ENCODE measurements at places on chromosomes 2 and 18.

- peak; percentile 74 for DNase-seq
Measured at GRCh38 chr2:10400568-10400977, 47.6 kb downstream of the ODC1 start.

DNA sequence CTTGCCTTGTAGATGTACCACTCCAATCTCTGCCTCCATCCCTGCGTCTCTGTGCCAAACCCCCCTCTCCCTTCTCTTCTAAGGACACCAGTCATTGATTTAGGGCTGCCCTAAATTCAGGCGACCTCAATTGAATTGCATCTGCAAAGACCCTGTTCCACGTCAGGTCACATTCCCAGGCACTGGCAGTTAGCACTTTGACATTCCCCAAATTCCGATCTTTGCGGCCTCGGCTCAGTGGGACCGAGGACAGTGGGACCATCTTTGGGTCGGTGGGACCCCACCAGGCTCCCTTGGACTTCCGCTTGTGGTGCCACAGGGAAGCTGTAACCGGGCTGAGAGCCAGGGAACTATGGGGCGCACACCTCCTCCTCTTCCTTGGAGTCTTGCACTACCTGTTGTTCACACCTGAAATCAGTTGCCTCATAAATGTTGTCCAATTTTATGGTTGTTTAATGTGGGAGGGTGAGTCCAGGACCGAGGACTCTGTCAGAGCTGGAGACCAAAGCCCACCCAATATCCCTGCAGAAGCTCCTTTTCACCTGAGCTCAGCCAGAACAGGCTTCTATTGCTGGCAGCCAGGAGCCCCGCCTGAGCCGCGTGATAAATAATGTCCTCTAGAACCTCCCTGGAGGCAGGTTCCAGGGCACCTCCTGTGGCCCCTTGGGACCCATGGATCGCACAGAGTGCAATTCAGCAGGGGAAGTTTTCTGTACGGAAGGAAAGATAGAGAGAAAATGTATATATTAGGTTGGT, 271.6 kb downstream of the EIPR1 start:
- DNase-seq: no peak

DNA sequence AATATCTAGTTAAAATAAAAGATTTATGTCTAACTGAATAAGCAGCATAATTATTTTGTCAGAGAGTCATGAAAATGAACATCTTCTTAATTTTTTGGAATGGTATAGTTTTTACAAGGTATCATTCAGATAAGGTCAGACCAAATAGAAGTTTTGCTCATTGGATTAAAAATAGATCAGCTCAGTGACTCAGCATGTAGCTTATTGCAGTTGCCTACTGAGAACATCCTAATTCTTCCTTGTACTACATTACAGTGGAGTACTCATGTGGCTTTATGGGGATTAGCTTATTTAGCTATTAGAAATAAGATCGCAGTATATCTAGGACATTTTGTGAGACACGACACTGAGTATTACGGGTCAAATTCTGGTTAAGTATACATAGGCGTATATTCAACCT, 38.2 kb upstream of the PPM1B start:
- no peak for DNase-seq

DNA sequence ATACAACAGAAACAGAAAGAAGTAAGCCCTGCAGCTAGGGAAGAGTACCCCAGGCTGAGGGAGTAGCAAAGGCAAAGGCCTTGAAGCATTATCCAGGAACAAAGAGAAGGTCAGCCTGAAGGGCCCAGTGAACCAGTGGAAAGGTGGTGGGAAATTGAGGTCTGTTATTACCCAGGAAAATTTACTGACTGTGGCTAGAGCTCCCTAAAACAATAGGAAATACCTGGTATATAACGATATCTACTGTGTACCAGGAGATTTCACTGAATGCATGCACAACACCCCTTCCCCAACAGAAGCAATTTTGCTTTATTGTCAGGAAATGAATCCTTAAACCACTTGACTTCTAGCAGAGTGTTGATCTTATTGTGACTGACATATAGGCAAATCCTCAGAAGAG, 365.3 kb downstream of the ERBB4 start:
- DNase-seq: no peak

DNA sequence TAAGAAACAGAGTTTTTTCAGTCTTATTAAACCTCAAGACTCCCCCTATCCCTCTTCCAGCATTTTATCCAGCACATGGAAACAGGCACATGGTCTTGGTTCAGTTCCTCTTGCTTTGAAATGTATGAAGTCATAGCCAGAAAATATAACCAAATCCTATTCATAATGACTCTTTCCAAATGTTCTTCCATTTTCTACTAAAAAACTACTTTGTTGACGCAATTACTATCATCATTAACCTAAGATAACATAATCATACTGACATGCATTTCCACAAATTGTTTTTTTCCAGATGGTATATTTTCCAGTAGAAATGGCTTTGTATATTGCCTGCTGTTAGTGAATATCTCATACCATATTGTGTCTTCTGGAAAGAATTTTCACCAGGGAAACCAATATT, 261.3 kb downstream of the PID1 start:
- DNase-seq: no peak

GRCh38 chr2:172455121-172455515, 27.7 kb downstream of the ITGA6 start:
- DNase-seq: no peak

GRCh38 chr2:88831792-88832248, 140.3 kb downstream of the RPIA start:
- peak; percentile 67 for DNase-seq

DNA sequence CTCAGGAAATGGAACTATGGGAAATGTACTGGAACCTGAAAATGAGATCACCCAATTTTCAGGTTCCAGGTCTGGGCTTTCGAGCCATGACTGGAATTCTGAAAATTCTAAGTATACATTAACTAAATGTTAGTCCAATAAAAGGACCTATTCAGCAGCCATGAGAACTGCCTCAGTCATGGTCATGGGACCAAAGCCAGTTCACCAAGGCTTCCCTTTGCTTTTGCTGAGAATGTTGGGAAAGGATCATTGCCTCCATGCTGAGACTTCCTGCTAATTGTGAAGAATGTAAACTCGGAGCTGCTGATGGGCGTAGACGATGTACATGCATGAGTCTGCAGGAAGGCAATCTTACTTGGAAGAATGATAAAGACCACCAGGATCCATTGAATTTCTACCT, 624.4 kb upstream of the SOX11 start:
- DNase-seq: no peak

DNA sequence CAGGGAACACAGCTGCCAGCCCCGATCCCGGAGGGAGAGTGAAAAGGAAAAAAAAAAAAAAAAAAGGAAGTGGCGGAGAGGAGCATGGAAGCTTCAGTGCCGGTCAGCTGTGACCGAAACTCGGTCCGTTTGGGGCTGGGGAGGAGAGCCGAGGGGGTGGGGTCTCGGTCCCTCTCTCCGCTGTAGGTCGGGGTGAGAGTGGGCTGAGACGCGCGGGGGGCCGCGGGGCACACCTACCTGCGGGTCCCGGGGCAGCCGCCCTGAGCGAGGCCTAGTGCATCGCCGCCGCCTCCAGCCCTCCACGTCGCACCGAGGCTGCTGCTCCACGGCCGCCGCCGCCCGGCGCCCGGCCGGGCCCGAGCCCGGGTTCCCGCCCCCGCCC, 536 bp downstream of the VPS54 start:
- no peak for DNase-seq

Data from activated CD4-positive, alpha-beta memory T cell treated with anti-CD3 and anti-CD28 coated beads for 36 hours (primary cell).